ENCODE measurements at places on chromosomes 3 and 15.

GRCh38 chr3:56052188-56052587 lies 416.1 kb downstream of the ERC2 start:
- no peak for DNase-seq

DNA sequence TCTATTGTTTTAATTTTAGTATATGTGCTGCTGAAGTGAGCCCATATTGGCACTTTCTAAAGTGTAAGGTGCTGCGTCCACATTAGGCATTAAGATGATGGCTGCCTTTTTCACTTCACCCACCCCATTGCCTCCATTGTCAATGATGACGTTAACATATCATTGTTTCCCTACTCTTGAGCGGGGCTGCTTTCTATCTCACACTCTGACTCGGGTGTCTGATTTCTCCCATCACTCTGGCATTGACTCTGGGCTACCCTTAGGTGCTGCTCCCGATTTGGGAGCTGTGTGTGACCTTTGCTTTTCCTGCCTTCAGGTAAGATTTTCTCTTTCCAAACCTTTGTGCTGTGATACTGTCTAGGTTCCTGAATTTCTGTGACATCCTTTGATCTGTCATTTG lies 28.8 kb downstream of the CGNL1 start:
- no peak for DNase-seq

GRCh38 chr3:142965581-142965980 lies 2.1 kb upstream of the PAQR9 start:
- no peak for DNase-seq

- DNase-seq = no peak
These were observed 735 bp downstream of the GOLGA8B start for GRCh38 chr15:34582461-34583371.

DNA sequence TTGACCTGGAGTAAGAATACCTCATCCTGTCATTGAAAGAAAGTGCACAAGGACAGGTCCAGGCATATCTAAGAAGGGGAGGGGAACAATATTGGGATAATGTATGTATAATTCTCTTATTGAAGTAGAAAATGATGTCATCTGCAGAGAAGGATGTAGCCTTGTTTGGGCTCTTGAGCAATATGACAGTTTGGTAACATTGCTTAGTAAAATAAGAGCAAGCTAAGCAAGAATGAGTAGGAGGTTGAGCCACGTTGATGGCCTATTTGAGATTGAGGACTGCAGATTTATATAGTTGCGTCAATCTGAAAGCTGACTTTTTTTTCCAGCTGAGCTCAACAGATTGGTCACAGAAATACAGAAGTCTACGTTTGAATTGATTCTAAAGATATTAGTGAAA lies 145.2 kb downstream of the FILIP1L start:
- no peak for DNase-seq

- no peak for DNase-seq
These were observed 650.2 kb downstream of the ZNF385D start for GRCh38 chr3:21100656-21101359.

DNA sequence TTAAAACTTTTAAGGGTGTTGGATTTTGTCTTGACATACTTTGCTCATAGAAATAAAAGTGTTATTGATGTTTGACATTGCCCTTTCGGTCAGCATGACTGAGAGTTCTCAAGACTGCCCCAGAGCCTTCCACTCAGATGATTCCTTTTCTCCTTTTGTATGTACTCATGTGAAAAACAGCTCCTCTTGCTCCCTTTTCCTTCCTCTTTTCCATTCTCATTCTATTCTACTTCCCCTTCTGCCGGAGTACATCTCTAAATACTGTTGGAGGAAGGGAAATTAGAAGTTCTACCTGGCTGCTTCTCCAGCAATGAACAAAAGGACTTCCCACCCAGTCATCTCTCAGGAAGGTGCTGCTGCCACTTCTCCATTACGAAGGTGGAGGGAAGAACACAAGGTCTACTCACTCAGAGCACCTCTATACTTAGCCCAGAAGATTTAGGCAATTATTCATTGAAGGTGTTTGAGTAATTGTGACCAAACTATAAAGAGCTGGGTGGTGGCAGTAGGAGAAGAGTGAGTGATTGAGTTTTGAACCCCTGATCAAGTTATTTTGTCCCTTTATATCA lies 163.8 kb upstream of the MBNL1 start:
- no peak for DNase-seq

DNA sequence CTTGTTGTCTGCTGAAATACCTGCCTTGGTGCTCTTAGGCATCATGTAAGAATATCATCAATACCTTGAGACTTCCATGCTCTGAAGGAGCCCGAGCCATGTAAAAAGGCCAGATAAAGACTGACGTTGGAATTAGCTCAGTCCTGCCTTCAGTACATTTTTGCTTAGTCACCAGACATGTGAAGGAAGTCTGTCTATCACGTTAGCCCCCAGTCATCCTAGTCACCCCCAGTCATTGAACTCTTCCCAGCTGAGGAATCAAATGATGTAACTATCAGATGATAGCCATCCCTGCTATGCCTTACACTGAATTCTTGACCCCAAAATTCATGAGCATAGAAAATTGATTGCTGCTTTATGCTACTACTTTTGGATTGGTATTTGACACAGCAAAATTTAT lies 351.2 kb upstream of the SGO1 start:
- no peak for DNase-seq

Measured in esophagus squamous epithelium (tissue), 5 donors.